Stimulated activated CD4-positive, alpha-beta T cell treated with anti-CD3 and anti-CD28 coated beads, Interleukin-12 subunit alpha, Interleukin-12 subunit beta, amount 100 ng/mL, for 24 hours (primary cell): ENCODE measurements at places on chromosomes 13 and 19.

- DNase-seq = no peak
These were observed 2.0 kb downstream of the RAB8A start for GRCh38 chr19:16113727-16114126.

DNA sequence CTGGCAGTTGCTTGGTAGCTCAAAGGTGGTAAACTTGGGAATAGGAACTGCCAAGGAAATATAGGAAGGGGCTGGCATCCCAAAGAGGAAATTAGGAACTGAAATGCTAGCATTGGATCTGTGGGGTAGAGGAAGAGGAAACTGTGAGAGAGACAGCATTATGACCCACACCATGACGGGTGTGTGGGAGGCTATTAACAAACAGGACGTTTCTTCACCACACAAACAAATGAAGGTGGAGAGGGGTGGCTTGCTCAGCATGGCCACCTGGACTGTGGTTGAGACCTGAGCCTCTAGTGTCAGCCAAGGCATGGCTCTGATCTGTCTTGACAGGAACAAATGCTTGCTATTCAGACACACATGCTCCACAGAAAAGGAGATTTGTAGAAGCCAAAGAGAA lies 178.2 kb downstream of the B3GLCT start:
- no peak for DNase-seq

DNA sequence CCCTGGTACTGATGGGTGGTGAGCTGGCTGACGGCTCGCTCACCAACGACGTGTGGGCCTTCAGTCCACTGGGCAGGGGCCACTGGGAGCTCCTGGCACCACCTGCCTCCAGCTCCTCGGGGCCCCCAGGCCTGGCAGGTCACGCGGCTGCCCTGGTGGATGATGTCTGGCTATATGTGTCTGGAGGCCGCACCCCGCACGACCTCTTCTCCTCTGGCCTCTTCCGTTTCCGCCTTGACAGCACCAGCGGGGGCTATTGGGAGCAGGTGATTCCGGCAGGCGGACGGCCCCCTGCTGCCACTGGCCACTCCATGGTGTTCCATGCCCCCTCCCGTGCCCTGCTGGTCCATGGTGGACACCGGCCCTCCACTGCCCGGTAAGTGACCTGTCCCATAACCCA lies 10.5 kb downstream of the MEGF8 start:
- DNase-seq = no peak

DNA sequence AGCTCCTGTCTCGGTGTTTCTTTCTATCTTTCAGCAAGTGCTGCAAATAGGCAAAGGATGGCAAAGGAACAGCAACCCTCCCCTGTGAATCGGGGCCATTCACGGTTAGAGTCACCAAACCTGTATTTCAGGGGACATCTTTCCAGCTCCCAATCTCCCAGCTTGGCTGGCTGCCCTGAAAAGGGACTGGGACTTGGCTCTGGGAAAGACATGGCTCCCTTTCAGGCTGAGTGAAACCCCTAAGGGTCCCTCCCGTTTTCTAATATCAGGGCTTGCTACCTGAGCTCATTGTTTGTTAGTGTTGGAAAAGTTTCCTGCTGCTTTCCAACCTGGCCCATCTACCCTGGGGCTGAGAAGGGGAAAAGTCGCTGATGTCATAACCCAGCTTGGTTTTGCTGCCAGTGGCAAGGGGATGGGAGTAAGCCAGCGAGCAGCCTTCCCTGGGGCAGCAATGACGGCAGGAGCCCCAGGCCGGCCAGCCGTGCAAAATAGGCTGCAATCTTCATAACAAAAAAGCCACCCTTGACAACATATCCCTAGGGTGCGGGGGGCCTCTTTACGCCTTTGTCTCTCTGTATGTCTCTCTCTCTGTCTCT lies 29.9 kb downstream of the SERP2 start:
- DNase-seq = no peak

DNA sequence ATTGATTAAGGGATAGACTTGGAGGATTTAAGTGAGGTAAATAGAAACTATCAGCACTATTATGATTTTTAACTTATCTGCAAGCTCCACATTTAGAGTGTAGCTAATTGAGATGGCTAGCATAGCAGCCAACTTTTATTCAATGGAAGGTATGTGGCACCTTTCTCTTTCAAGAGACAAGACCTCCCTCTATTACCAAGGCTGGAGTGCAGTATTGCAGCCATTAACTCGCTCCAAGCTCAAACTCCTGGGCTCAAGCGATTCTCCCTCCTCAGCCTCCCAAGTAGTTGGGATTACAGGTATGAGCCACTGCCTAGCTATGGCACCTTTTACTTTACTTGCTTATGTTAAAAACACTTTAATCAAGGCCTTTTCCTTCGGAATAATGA lies 8.2 kb downstream of the TPT1 start:
- DNase-seq = no peak

DNA sequence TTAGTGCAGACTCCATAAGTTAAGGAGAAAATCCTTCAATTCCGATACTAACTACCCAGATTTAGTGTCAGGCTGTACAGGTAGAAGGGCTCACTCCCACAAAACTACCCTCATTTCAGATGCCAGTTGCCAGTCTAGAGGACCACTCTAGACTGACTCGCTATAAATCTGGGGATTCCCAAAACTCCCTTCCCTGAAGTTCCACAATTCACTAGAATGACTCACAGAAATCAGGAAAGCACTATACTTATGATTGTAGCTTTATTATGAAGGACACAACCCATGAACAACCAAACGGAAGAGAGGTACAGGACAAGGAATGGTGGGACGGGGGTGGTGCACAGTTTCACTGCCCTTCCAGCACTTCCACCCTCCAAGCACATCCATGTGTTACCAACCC lies 321.2 kb downstream of the DIAPH3 start:
- DNase-seq = no peak

DNA sequence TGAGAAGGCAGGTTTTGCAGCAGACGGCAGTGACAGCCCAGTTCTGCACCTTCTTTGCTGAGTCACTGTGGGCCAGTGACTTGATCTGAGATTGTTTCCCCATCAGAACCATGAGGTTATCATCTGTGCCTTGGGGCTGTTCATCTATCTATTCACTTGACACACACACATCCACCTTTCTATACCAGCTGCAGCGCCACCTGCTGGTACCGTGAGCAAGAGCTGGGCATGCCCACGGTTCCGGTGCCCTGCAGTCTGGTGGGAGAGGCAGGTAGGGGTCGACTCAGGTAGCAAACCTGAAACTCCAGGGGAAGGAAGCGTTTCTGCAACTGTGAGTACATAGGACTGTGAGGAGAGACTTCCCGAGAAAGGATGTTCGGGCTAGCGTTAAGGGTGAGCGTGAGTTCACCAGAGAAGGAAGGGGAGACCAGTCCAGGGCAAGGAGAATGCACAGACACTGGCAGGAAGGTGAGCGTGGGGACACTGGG lies 7.5 kb upstream of the LIN7B start:
- peak; percentile 53 for DNase-seq

GRCh38 chr13:104595511-104595910 lies 1529.3 kb upstream of the SLC10A2 start:
- DNase-seq = no peak

DNA sequence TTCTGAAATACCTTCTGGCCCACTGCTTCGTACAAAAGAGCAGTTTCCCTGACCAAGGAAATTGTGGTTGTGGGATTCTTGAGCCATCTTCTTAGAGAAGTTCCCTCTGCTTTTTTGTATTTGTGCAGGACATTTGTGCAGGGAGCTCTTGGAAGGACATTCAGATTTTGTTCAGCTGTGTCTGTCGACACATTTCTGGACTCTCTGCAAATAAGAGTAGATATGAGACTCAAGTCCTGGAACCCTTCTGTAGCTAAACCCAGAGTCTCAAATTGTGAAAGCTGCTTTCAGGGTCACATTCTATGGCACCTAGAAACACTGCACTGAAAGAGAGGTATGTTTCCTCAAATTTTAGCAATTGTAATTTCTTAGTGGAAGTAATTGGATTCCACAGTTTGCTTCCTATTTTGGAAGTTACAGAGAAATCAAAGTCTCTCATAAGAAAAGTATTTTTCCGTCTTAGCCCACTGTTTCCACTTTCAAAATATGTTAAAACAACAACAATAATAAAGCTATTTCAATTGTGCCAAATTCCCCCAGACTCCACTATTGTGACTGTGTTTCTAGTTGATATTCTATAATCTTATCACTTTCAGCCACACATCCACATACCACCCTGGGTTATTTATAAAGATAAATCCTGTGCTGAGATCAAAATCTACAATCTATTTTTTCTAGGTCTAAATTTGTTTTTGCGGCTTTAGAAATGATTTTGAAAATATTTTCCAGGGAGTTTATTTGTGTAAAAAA lies 224.0 kb downstream of the COG6 start:
- DNase-seq = no peak

DNA sequence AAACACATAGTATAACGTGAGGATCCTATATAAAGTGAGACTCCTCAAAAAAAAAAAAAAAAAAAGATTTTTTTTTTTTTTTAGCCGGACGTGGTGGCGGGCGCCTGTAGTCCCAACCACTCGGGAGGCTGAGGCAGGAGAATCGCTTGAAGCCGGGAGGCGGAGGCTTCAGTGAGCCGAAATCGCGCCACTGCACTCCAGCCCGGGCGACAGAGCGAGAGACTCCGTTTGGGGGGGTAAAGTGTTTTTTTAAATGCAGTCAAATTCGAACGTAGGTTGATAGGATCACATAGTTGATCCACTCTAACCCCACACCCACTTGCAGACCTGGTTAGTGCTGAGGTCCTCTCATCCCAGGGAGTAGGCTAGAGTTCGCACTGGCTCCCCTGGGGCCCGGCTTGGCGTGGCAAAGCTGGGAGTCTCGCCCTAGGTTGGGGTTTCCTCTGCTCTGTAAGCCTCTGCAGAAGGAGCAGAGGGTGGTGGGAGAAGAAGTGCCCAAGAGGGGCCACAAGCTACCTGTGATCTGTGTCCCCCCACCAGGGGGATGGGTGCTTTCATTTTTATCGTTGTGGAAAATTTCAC lies 6.5 kb downstream of the RNF225 start:
- no peak for DNase-seq

DNA sequence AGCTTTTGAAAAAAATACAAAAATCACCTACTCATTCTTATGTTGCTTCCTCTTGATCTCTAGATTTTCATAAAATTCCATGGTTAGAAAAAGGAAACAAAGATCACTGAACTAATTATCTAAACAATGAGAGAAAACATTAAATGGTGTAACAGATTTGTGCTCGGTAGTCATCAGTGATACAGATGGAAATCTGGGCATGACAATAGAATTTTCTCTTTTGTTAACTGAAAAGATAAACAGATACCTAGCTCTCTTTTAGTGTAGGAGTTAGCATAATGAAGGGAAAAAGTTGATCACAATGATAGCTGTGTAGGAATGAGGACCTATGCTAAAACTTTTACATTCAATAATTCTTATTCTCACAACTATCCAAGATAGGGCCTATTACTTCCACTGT lies 103.7 kb downstream of the TBC1D4 start:
- no peak for DNase-seq

DNA sequence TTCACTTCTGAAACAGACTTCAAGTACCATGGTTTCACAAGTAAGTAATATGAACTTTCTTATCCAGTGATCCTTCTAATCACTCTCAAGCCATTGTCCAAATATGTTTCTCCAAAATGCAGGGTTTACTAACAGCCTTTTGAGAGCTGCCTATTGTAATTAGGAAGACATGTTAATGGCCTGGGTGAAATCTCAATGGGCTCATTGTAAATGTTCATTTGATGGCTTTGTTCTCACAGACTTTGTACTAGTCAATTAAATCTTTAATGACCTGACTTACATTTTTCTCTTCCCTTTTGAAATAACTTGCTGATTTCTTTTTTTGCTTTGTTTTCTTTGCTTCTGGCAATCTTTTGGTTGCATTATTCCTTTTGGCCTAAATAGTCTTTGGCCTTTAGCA lies 444.8 kb downstream of the LIG4 start:
- no peak for DNase-seq

- no peak for DNase-seq
These were observed 5.9 kb downstream of the BRME1 start for GRCh38 chr19:13899912-13900584.

DNA sequence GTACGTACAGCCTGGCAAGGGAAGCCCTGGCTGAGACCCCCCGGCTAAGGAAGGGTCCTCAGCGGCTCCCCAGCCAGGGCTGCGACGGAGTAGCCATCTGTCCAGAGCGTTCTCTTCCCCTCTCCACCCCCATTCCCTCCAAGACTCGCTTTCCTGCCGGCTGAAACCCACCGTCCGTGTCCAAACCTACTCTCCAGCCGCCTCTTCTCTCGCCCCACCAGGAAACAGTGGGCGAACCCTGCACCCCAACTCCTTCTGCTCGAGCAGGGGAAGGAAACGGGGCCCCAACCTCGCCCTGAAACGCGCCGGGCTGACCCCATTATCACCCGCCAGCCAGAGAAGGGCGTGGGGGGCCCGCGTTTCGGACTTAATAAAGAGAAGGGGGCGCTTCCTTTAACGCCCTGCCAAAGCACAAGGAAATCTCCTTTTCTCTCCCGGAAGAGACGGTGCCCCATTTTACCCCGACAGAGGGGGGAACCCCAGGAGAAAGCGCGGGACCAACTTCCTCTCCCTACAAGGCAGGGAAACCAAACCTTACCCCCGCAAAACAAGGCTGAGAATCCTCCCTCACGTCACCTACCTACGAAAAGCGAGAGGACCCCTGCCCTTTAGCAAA lies 2.5 kb downstream of the ZC3H4 start:
- peak; percentile 28 for DNase-seq

DNA sequence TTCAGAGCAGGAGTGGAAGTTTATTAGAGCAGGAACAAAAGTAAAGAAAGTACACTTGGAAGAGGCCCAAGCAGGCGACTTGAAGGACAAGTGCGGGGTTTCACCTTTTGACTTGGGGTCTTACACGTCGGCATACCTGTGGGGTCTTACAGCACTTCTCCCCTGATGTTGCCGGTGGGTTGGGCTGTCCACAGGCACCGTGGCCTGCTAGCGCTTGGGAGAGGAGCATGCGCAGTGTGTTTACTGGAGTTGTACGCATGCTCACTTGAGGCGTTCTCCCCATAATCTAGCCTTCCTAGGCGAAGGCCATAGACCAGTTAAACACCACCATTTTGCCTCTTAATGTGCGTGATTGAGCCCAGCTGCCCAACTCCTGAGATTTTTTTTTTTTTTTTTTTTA lies 25.0 kb upstream of the PLEKHF1 start:
- no peak for DNase-seq

DNA sequence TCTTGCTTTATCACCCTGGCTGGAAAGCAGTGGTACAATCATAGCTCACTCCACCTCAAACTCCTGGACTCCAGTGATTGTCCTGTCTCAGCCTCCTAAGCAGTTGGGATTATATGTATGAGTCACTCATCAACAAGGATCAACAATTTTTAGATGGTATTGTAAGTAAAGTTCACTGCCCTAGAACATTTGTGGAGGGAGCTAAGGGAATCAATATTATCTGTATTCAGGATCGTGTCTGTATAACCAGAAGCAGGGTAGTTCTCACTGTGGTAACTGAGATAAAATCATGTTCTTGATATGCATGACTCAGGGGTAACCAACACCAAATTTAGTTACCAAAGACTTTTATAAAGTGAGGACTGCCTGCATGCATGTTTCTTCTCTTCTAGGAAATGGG lies 27.0 kb downstream of the ZMYM5 start:
- no peak for DNase-seq
